Dorsolateral prefrontal cortex (tissue), 122 donors: ENCODE measurements at places on chromosomes 7 and 10.

DNA sequence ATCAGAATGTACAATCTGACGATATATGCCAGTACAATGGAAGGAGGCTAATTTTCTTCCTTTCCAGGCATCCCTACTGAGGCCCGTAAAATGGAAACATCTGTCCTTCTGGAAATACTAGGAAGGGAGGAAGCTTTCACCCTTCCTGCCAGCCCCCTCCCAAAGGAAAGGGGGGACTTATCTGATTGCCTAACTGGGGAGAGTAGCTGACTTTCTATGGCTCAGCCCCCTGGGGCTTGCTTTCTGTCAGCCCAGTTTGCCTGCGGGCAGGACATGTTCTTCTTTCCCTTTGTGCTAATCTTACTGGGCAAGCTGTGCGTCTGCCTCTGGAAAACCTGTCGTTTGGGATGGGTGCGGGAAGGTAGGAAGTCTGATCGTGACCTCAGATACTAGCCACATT lies 508.9 kb downstream of the SUGCT start:
- no peak for DNase-seq

GRCh38 chr7:434891-435629 lies 84.6 kb downstream of the PDGFA start:
- no peak for DNase-seq

DNA sequence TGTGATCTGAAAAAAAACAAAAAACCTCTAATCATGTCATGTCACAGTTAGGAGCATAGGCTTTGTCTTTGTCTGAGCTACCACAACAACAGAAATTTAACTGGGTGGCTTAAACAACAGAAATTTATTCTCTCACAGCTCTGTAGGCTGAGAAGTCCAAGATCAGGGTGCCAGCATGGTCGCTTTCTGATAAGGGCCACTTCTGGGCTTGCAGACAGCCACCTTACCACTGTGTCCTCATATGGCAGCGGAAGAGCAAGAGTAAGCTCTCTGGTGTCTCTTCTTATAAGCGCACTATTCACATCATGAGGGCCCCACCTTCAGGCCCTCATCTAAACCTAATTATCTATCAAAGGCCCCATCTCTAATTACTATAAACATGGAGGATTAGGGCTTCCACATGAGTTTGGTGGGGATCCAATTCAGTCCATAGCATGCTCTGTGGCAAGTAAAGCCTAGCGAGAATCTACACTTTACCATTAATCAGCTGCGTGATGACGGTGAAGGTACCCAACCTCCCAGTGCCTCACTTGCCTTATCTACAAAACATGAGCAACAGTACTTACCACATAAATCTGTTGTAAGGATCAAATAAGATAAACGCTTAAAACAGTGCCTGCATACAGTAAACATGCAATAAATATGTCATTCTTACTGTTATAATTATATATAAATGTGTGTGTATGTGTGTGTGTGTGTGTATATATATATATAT lies 17.3 kb downstream of the ZNF438 start:
- no peak for DNase-seq

DNA sequence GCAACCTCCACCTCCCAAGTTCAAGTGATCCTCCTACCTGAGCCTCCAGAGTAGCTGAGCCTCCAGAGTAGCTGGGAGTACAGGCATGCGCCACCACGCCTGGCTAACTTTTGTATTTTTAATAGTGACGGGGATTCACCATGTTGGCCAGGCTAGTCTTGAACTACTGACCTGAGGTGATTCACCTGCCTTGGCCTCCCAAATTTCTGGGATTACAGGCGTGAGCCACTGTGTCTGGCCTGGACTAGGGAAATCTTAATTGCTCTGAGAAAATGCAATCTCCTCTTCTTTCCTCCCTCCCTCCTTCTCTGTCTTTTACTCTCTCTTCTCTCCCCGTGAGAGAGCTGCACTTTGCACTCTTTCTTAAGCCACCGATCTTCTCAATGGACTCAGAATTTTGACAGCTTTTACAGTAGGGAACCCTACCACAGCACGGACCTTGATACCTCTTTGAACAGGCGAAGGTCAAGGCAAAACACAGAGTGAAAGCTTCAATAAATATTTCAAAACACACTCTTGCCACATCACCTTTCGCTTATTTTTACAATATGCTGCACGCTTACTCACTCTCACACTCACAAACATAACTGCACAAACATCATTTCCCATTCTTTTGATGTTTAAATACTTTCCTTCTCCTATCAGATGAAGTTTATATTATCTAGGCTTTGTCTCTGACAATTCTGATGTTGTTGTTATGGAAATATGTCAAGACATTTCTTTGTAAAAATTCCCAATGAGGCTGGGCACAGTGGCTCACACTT lies 173.4 kb upstream of the NRP1 start:
- DNase-seq, result no peak

GRCh38 chr10:43648095-43648397 lies 635 bp downstream of the ZNF32 start:
- DNase-seq, result no peak

DNA sequence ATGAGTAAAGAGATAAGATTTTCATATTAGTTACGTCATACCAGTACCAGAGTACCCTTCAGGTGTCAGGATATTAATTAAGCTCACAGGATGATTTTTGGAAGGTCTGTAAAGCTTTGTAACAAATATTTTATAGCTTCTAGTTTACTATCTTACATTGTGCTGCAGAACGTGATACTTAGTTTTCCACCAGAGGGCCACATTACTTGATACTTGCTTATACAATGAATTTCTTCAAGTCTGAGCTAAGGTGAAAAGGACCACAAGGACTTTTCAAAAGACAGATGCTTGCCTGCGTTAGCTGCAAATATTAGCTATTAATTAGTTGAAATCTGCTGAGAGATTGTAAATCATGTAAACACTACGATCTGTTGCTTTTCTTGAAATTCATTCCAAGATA lies 12.2 kb downstream of the FOXP2 start:
- DNase-seq, result no peak

DNA sequence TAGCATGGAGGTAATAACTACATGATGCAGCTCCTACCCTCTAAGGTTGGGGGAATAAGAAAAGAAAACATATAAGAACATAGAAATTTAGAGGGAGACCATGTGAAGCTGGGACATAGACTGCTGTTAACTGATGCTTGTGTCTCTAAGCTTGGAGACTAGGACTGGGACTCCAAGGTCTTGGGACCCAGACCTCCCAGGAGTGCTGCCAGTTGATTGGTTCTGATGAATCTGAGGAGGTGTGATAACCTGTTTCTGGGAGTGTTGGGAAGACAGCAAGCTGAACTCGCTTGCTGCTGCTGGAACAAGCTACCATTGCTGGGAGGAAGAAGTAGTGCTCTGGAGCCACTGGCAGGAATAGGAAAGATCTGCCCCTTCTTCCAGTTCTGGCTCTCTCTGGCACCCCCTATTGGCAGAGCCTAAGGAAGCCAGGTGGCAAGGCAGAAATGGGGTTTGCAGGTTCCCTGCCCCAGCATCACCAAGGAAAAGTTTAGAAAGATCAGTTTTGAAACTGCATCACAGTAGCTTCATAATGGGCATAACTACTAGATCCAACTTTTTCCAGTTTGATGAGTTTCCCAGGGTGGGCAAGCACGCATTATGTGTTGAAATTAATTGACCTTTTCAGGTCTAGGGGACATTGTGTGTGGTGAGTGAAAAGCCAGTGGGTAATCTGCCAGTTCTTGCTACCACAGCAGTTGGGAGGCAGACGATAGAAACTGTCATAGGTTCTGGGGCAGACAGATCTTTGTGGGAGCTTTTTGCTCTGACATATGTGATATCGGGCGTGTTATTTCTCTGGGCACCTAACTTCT lies 140.7 kb downstream of the SND1 start:
- no peak for DNase-seq

GRCh38 chr7:107405559-107405958 lies 64.3 kb upstream of the GPR22 start:
- no peak for DNase-seq

GRCh38 chr10:101493249-101493648 lies 94.8 kb downstream of the POLL start:
- DNase-seq, result no peak

DNA sequence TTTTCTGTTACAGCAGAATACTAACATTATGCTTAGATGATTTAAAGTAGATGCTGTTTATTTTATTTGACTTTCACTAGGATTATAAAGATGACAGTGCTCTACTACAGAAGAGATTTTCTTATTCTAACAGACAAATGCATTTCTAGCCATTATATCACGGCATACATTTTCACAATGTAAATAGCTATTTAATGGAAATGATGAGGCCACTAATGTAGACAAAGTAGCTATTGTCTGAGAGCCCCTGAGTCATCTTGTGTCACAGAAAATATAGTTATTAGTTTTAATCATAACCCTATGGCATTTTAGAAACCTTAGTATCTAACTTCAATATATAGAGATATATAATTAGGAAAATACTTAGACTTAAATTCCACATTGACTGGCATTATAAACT lies 158.0 kb upstream of the AHR start:
- no peak for DNase-seq
